Left lung (tissue), 14 donors: ENCODE measurements at places on chromosomes 5 and 9. TPM values are rescaled to one million over a fixed set of nuclear protein-coding genes. Genes with fewer than 3 reads are reported as not detected.

DNA sequence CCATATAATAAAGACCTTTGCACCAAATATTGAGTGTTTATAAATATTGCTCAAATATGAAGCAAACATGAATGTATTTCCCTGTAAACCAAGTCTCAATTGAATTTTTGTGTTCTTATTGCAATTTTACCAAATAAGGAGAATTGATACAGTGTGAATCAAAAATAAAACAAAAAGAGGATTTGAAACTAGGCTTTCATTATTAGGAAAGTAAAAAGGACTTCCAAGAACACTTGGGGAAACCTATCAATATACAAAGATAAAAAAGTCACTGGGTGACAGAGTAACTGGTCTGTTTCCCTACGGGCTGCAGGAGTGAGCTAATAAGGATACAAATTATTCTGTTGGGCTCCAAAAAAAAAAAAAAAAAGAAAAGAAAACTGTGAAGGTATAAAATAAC lies 44.8 kb upstream of the SNX2 start:
- H3K4me1 ChIP-seq = no peaks in the 10 kb centered on the region
- DNase-seq = no peak
- no peaks in the 10 kb centered on the region for H3K36me3 ChIP-seq
- no peaks in the 10 kb centered on the region for H3K27me3 ChIP-seq

NEURL1B gene
- total RNA-seq = 11.8 TPM

ZNF484 gene
- 8.4 TPM for total RNA-seq

QRFP gene
- not detected for total RNA-seq

PCDHGA7 gene
- 1.7 TPM for total RNA-seq

BARX1 gene
- not detected for total RNA-seq

GRCh38 chr5:15499528-15500324 lies at the start of gene FBXL7:
Gene FBXL7, plus strand, starts transcription at chr5:15500180.
- H3K27ac ChIP-seq = peak within 1 kb of the TSS; percentile 83
- H3K36me3 ChIP-seq = no peaks in the 10 kb centered on the region
- H3K27me3 ChIP-seq = no peaks in the 10 kb centered on the region
- no peaks in the 10 kb centered on the region for H3K4me1 ChIP-seq
- H3K4me3 ChIP-seq = peak within 1 kb of the TSS; percentile 52

PCA3 gene
- not detected for total RNA-seq

DNA sequence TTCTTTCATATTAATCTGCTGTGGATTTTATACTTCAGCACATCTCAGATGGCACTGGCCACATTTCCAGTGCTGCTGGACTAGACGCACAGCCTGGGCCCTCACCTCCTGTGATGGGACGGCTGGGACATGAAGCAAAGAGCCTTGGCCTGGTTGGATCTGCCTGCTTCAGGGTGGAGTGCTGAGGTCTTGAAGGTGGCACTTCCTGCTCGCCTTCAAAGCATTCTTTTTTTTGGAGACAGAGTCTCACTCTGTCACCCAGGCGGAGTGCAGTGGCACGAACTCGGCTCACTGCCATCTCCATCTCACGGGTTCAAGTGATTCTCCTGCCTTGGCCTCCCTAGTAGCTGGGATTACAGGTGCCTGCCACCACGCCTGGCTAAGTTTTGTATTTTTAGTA lies 73.1 kb downstream of the RAPGEF1 start:
- H3K4me1 ChIP-seq = peaks cover 73% of the 10 kb centered on the region
- no peak overlapping the region for H3K4me3 ChIP-seq

GRCh38 chr5:122077366-122078115 lies 518 bp downstream of the LOX start:
- H3K4me3 ChIP-seq = peak overlapping the region; percentile 48
- H3K4me1 ChIP-seq = peaks cover 20% of the 10 kb centered on the region
- H3K36me3 ChIP-seq = no peaks in the 10 kb centered on the region
- H3K27me3 ChIP-seq = peaks cover 39% of the 10 kb centered on the region

GRCh38 chr5:138601444-138601843 lies 26.2 kb upstream of the HSPA9 start:
- H3K36me3 ChIP-seq = no peaks in the 10 kb centered on the region
- no peak overlapping the region for H3K4me3 ChIP-seq
- H3K27ac ChIP-seq = peak overlapping the region; percentile 70
- peaks cover 33% of the 10 kb centered on the region for H3K4me1 ChIP-seq

DNA sequence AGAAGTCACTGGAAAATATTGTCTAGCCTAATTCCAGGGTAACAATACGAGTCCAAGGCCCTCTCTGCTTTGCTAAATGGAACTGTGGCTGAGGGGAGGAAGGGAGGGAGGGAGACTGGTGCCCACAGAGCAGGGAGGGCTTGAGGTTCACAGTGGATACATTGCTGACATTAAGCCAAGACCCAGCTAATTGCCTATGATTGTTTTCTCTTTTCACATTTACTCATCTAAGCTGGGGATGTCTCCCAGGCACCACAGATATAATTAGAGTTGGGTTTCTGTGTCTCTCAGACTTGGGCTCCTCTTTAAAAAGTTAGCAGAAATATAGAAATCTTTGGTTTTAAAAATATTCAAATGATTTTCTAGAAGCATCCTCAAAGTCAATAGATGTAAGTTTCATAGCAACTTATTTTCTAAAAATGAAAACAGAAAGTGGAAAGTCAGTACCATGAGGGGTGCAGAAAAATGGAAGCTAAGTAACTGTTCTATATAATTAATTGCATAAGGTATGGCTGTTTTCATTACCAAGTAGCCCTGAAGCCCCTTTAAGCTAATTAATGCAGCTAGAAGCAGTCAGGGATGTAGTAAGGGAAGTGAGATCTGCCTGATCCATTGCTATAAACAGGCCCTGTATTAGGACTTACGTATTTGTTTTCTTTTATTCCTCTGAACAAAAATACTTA lies 259.8 kb downstream of the NDUFS4 start:
- no peak for DNase-seq
- no peak overlapping the region for H3K27ac ChIP-seq
- H3K4me1 ChIP-seq = no peaks in the 10 kb centered on the region
- no peaks in the 10 kb centered on the region for H3K27me3 ChIP-seq
- no peaks in the 10 kb centered on the region for H3K36me3 ChIP-seq
- no peak overlapping the region for H3K4me3 ChIP-seq

DNA sequence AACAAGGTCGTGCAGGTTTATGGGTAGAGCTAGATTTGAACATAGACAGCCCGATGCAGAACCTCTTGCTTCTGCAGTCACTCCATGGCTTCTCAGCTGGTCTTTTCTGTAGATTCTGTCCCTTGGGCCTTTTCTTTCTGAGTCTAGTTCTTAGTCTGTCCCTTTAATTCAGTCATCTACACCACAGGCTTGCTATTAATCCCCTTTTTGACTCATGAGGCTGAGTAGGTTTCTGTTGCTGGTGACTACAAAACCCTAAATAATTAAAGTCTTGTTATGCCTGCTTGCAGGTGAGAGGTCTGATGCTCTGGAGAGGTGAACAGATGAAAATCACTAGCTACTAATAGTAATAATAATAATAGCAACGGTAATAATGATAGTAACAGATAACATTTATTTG lies 19.3 kb upstream of the STRBP start:
- no peaks in the 10 kb centered on the region for H3K36me3 ChIP-seq
- DNase-seq = no peak
- peaks cover 4% of the 10 kb centered on the region for H3K27me3 ChIP-seq

GOLM1 gene
- 52.3 TPM for total RNA-seq

DNA sequence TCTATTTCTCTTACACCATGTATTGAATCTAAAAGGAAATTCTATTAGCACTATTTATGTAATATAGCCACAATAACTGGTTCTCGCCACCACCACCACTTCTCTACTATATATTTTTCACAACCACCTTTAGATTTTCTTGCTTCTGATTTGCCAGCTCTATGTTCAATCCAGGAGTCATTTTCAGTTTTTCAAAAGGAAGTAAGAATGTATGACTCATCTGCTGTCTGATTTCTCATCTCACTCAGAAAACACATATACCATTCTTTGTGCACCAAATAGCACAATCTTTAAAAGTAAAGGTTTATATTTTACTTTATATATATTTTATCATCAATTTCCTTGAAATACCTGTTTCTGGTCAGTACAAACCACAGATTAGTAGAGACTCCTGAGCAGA lies 1127.5 kb downstream of the TAF11L14 start:
- H3K4me3 ChIP-seq = no peak overlapping the region
- no peaks in the 10 kb centered on the region for H3K27me3 ChIP-seq
- no peaks in the 10 kb centered on the region for H3K4me1 ChIP-seq
- no peaks in the 10 kb centered on the region for H3K36me3 ChIP-seq

DNA sequence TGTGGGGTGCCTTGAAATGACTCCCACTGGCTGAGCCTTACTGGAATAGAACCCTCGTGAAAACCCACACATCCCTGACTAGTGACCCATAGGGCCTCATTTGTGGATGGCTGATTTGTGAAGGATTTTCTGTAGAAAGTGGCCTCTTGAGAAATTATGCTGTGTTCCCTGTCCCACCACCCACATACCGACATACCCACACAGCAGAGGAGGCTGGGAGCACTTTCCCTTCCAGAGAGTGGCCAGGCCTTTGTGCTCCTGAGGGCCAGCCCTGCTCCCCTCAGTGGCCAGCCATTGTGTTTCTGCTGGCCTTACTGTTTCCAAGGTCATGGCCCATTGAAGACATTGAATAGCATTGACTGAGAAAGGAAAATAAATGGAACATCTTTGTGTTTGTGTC lies 29.6 kb downstream of the IL9 start:
- H3K27me3 ChIP-seq = no peaks in the 10 kb centered on the region
- H3K4me3 ChIP-seq = no peak overlapping the region
- no peaks in the 10 kb centered on the region for H3K36me3 ChIP-seq
- no peak overlapping the region for H3K27ac ChIP-seq
- DNase-seq = no peak
- H3K4me1 ChIP-seq = no peaks in the 10 kb centered on the region

DNA sequence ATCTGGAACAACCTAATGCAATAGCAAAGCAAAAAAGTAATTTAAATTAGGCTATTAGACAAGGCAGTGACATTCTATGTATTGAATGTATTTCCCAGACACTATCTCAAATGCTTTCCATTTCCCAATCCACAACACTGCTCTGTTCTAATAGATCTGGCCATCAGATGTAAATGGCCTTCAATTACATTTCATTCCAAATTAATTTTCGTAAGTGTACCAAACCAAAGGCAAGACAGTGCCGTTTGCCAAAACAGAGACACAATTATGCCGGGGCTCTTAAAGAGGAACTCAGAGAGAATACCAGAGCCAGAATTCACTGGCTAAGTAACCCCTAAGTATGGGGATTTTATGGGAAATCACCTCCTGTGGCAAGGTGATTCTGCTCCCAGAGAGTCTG lies 63.1 kb downstream of the GNAQ start:
- no peak overlapping the region for H3K4me3 ChIP-seq
- H3K27ac ChIP-seq = peak overlapping the region; percentile 3
- no peaks in the 10 kb centered on the region for H3K27me3 ChIP-seq
- DNase-seq = no peak

GRCh38 chr9:615756-616155 lies 225.7 kb upstream of the DMRT1 start:
- no peak overlapping the region for H3K4me3 ChIP-seq
- H3K27me3 ChIP-seq = no peaks in the 10 kb centered on the region
- H3K4me1 ChIP-seq = peaks cover 8% of the 10 kb centered on the region

TLX3 gene
- not detected for total RNA-seq

KIAA1191 gene
- total RNA-seq = 74.5 TPM

ROPN1L gene
- total RNA-seq = 9.5 TPM

GRCh38 chr5:116663081-116663480 lies 88.5 kb upstream of the SEMA6A start:
- no peak overlapping the region for H3K27ac ChIP-seq
- H3K4me3 ChIP-seq = no peak overlapping the region
- DNase-seq = no peak
- no peaks in the 10 kb centered on the region for H3K36me3 ChIP-seq
- H3K27me3 ChIP-seq = no peaks in the 10 kb centered on the region
- no peaks in the 10 kb centered on the region for H3K4me1 ChIP-seq

- no peak overlapping the region for H3K27ac ChIP-seq
- H3K4me1 ChIP-seq = no peaks in the 10 kb centered on the region
- no peaks in the 10 kb centered on the region for H3K36me3 ChIP-seq
- DNase-seq = no peak
- H3K4me3 ChIP-seq = no peak overlapping the region
- no peaks in the 10 kb centered on the region for H3K27me3 ChIP-seq
Observed at GRCh38 chr9:26329974-26330373, 562.6 kb downstream of the CAAP1 start.

DNA sequence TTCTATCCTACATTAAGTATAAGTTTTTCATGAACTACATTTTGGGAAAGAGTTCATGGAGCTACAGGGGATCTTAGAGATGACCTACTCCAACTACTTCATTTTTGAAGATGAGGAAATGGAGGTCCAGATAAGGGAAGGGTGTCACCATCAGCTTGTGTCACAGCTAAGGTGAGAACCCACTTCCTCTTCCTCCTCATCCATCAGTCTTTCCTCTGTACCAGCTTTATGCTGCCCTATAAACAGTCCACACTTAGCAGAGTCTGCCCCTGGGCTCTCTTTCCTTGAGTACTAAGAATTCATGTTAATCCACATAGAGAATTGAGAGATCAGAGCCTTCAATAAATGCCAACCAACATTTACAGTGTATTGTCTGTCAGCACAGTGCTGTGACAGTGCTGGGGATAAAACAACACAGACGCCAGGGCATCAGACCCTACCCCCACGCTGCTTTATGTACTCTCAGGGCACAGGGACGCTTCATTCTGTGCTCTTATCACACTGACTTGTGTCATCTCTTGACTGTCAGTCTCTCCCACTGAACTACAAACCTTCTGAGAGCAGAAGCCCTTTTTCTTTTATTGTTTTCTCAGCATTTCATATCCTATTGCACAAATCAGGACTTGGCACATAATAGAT lies 22.1 kb downstream of the ADRB2 start:
- H3K4me3 ChIP-seq = no peak overlapping the region
- no peaks in the 10 kb centered on the region for H3K36me3 ChIP-seq
- H3K4me1 ChIP-seq = no peaks in the 10 kb centered on the region
- no peak for DNase-seq
- no peaks in the 10 kb centered on the region for H3K27me3 ChIP-seq
- peak overlapping the region; percentile 14 for H3K27ac ChIP-seq

GRCh38 chr5:170434966-170435605 lies 45.9 kb upstream of the KCNMB1 start:
- no peaks in the 10 kb centered on the region for H3K27me3 ChIP-seq
- no peak overlapping the region for H3K4me3 ChIP-seq
- peak; percentile 54 for DNase-seq

GRCh38 chr5:73436535-73437100 lies 12.0 kb downstream of the FOXD1 start:
- no peak for DNase-seq
- H3K27me3 ChIP-seq = peaks cover 100% of the 10 kb centered on the region
- H3K27ac ChIP-seq = no peak overlapping the region
- peaks cover 15% of the 10 kb centered on the region for H3K4me1 ChIP-seq
- no peak overlapping the region for H3K4me3 ChIP-seq
- H3K36me3 ChIP-seq = no peaks in the 10 kb centered on the region

BAAT gene
- 1.0 TPM for total RNA-seq

- no peak overlapping the region for H3K27ac ChIP-seq
- H3K36me3 ChIP-seq = no peaks in the 10 kb centered on the region
- DNase-seq = no peak
- no peaks in the 10 kb centered on the region for H3K27me3 ChIP-seq
Observed at GRCh38 chr5:14777932-14778791, 93.4 kb downstream of the ANKH start.

PSMD5 gene
- 47.3 TPM for total RNA-seq

GRCh38 chr5:97297704-97298091 lies 114.7 kb upstream of the RIOK2 start:
- no peak for DNase-seq
- H3K4me3 ChIP-seq = no peak overlapping the region
- no peak overlapping the region for H3K27ac ChIP-seq
- H3K27me3 ChIP-seq = no peaks in the 10 kb centered on the region
- no peaks in the 10 kb centered on the region for H3K4me1 ChIP-seq

GRCh38 chr9:26694381-26695297 lies 198.0 kb downstream of the CAAP1 start:
- H3K4me1 ChIP-seq = no peaks in the 10 kb centered on the region
- H3K27ac ChIP-seq = no peak overlapping the region
- DNase-seq = no peak
- H3K36me3 ChIP-seq = no peaks in the 10 kb centered on the region
